ENCODE measurements at places on chromosomes 11 and 22. TPM values are rescaled to one million over a fixed set of nuclear protein-coding genes. Genes with fewer than 3 reads are reported as not detected.

DNA sequence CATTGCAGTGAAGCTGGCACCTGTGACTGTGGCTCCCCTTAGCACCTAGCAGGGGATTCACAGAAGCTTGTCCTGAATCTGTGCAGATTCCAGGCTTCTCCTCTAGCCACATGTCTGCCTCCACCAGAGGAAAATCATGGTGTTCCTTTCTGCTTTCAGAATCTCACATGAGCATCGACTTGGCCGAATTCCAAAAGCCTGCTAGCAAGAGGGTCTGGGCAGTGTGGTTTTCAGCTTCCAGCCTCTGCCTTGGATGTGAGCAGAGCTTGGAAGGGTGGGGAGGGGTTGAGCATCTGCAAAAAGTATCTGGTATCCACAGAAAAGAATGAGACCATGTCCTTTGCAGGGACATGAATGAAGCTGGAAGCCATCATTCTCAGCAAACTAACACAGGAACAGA is 911.1 kb downstream of the TBC1D22A start:
- DNase-seq = no peak

OR10A2 gene
- not detected for total RNA-seq

ART1 gene
- not detected for total RNA-seq

C11orf65 gene
- 1.1 TPM for total RNA-seq

All from osteoblast (primary cell).